ENCODE measurements at places on chromosomes 4 and X.

- peak; percentile 89 for DNase-seq
Observed at GRCh38 chrX:259692-260355, 21.4 kb upstream of the PLCXD1 start.

GRCh38 chr4:142297313-142297712 is 548.8 kb downstream of the INPP4B start:
- DNase-seq: no peak

DNA sequence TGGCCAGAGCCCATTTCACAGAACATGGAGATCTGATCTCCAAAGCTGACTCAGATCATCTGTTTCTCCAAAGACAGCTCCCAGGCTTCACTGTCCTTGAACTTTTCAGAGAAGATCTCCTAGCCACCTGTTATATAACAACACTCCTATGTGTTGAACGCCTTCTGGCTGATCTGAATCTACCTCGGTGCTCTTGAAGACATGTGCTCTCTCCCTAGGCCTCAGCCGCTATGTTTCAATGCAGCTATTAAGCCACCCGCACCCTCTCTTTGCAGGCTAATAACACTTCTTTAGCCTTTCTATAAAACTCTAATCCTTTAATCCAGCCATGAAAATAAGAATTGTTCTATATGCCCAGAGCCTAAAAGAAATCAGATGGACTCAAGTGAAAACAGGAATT is 34.9 kb downstream of the SEL1L3 start:
- DNase-seq: no peak

DNA sequence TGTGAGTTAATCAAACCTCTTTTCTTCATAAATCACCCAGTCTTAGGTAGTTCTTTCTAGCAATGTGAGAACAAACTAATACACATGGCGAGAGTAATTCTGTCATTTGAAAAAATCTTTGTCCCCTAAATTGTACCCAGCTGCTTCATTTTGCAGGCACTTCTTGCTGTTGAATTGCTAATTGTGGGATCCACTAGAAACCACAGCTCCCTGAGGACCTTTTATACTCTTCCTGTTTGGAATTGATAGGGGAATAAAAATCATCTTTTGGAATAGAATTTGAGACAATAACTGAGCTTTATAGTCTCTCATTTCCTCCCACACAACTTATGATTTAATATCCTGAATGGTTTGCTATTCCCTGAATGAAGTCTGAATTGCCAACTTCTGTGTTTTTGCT is 170.2 kb downstream of the PACRGL start:
- DNase-seq: no peak

DNA sequence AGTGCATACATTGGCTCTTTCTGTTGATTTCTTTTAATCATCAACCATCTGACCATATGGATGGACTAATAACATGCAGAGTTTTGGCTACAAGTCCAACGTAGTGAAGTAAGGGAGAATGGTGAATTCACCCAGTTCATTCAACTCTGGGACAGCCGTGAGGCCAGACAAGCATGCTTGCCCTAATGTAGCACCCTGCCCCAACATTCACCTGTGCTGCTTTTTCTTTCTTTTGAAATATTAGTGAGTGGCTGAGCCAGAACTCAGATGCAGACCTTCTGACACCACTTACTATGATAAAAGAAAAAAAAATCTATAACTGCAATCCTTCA is 17.5 kb downstream of the ARSJ start:
- no peak for DNase-seq

DNA sequence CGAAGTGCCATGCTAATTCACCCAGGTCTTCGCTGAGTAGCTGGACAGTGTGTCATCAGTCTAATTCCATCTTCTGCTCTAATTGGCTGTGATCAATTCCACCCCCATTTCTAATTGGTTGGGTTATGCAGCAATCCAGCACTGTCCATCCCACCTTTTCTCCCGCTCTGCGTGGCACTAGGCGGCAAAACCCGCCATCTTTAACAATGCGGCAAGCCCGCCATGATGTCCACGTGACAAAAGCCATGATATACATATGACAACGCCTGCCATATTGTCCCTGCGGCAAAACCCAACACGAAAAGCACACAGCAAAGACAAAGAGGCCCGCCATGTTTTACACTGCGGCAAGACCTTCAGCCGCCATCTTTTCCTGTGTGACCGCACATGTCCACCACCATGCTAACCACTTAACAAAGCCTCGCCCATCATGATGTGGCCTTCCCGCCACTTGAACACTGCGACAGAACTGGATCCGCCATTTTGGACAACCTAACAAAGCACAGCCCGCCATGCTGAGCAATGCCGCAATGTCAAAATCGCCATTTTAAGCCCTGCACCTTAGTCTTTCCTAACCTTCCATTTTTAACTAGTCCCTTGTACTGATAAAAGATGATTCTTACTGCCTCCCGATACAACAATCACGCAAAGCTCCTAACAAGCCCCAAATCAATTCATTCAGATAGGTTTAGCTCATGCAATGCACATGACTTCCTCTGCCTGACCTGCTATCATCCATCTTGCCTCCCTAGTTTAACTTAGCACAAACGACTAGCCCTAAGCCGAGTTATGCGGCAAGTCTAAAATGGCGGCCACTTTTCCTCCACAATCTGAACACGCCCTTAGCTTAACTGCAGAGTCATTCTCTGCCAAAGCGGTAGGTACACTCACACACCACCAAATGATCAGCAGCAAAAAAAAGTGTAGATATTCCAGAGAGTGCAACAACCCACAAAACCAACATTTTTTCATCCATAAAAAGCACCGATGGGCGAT is 288.3 kb downstream of the CHIC1 start:
- DNase-seq: no peak

DNA sequence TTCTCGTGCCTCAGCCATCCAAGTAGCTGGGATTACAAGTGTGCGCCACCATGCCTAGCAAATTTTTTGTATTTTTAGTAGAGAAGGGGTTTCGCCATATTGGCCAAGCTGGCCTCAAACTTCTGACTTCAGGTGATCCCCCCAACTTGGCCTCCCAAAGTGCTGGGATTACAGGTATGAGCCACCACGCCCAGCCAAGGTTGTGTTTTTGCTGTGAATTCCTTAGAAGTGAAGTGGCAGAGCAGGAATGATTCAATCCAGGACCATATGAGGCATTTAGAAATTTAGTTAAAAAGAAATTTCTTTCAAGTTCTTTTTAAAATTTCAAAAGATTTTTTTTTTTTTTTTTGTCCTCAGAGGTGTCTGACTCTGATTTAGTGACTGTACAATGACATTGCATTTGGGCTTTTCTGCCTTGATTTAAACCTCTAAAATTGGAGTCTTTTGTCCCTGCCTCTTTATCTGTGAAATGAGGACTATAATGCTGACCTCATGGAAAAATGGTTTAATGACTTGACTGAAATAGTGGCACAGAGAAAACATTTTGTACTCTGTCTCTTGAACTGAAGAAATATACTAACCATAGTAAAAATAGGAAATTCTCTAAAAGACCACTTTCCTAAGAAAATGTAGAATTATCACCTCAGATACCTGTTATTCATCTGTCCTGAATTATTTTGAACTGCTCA is 59.9 kb downstream of the CXCL13 start:
- no peak for DNase-seq

DNA sequence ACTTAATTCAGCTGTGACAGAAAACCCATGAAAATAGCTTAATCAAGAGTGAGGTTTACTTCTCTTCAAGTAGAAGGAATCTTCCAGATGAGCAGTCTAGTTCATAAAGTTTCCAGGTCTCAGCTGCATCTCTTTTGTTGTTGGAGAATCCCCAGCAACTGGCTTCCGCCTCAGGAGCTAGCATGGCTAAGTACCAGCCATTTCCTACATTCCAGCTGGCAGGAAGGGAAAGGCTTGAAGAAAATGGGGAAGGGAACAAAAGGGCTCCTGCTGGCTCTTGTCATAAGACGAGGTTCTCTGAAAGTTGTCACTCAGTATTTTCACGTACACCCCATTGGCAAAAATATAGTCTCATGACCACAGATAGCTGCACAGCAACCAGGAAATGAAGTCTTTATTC is 27.3 kb upstream of the TRIM2 start:
- no peak for DNase-seq

- DNase-seq: no peak
Observed at GRCh38 chr4:2321279-2322196, 59.6 kb upstream of the MXD4 start.

DNA sequence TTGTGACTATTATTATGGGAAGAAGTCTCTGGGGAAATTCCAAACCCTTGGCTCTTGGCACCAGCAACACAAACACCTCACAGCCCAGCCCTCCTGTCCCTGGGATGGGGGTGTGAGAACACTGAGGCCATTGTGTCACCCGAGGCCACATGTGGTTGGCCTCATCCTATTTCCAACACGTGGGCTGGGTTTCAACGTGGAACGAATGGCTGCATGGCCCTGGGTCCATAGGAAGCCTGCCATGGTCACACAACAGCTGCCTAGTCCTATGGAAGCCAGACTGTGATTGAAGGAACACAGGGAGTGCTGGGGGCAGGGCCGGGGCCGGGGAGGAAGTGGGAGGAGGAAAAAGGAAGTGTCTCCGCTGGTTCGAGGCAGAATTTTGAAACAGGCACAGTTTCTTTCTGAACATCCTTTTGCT is 10.0 kb downstream of the CLCN4 start:
- DNase-seq: peak; percentile 74

GRCh38 chr4:135015771-135016170 is 814.2 kb upstream of the PABPC4L start:
- no peak for DNase-seq

Data from KBM-7 (cell line).